Stimulated activated CD4-positive, alpha-beta T cell treated with anti-CD3 and anti-CD28 coated beads, Interleukin-1b, Interleukin-23, amount 100 ng/mL, for 24 hours (primary cell): ENCODE measurements at places on chromosomes 1 and 21.

DNA sequence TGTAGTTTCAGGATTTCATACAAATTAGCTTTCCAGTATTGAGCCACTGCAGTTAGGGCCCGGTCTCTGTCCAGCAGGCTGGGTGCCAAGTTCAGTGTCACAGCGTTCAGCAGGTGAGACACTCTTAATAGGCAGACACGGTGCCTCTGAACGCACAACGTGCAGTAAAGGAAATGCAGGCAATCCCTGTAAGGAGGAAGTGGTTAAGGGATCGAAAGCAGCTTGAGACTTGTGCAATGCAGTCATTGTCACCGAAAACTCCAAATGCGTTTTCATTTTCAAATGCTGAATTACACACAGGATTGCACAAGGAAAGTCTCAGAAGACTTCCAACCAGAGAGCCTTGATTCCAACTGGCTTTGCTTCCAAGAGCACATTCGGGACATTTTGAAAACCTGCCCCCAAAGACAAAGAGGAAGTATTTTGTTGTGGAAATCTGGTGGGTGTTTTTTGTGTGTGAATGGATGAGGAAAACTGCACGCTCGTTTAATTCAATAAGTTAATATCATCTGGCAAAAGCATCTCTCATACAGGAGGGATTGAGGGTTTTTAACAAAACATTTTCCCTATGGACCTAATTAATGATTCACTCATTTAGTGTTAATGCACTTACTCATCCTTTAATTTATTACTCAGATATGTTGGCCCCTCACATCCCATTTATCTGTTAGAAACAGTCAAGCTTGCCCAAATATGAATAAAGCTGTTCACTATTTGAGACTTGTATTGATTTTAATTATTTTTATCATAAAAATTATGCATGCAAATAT, 61.6 kb downstream of the PTGS2 start:
- no peak for DNase-seq

DNA sequence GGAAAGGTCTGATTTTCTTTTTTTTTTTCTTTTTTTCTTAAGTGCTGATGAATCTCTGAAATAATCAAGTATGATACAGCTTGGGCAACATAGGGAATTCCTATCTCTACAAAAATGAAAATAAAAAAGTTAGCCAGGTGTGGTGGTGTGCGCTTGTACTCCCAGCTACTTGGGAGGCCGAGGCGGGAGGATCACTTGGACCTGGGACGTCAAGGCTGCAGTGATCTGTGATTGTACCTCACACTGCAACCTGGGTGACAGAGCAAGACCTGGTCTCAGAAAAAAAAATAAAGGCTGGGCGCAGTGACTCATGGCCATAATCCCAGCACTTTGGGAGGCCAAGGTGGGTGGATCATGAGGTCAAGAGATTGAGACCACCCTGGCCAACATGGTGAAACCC, 6.0 kb downstream of the TRAPPC10 start:
- no peak for DNase-seq

DNA sequence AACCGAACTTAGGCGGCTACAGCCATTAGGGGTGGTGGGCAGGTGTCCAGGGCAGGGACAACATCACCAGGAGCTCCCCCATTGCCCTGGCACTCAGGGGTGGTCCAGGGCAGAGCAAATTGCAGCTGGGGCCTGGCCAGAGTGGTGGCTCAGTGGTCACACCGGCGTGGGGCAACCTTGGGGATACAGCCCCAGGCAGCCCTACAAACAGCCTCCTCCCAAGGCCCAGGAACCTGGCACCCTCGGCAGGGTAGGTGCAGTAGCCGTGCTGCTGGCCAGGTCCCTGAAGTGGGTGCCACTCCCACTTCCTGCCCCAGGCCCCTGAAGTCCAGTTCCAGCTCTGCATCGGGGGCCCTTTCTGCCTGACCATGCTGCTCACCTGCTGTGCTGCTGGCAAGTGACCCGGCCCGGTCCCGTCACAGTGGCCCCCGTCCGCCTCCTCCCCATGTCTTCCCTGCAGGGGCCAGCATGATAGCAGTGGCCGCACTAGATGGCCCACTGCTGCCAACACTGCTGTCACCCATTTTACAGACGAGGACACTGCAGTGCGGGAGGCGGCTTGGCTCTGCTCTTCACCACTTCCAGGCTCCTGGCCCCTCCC, 712.8 kb downstream of the MATN1 start:
- no peak for DNase-seq

GRCh38 chr21:16863362-16863905, 649.4 kb upstream of the CXADR start:
- no peak for DNase-seq

DNA sequence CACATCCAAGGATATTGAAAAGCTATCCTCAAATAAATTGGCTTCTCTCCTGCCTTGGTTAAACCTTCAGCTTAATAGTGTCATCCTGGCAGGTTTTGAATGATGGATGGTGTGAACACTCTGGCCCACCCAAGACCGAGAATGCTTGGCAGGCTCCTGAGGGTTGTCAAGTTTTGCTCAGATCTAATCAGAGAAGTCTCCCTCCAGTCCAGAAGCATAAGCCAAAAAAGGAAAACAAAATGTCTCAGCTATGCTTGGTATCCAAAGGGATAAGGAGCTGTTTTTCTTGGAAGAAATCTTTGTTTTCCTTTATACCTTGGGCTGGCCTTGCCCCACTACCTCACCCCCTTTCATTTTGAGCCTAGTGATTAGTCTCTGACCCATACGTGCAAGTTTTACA, 172.7 kb downstream of the CRB1 start:
- no peak for DNase-seq

- no peak for DNase-seq
Observed at GRCh38 chr1:197763307-197763706, 12.0 kb downstream of the DENND1B start.

DNA sequence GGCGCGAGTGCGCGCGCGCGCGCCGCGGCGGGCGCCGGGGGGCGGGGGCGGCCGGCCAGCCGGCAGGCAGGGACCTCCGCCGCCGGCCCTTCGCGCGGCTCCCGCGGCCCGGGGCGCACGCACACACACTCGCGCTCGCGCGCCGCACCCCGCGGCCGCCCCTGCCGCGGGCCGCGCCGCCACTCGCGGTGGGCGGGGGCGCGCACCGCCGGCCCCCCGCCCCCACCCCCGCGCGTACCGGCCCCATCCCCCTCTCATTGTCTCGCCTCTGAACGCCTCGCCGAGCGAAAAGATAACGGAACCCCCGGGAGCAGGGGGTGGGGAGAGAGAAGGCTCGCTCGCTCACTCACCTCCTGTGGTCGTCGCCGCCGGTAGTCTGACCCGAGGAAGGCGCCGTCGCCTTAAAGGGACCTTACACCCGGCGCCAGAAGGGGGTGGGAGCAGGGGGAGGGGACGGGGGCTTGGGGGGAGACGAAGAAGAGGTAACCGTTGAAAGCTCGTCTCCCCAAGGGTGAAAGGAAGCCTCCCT, 428 bp downstream of the POGZ start:
- DNase-seq: no peak

DNA sequence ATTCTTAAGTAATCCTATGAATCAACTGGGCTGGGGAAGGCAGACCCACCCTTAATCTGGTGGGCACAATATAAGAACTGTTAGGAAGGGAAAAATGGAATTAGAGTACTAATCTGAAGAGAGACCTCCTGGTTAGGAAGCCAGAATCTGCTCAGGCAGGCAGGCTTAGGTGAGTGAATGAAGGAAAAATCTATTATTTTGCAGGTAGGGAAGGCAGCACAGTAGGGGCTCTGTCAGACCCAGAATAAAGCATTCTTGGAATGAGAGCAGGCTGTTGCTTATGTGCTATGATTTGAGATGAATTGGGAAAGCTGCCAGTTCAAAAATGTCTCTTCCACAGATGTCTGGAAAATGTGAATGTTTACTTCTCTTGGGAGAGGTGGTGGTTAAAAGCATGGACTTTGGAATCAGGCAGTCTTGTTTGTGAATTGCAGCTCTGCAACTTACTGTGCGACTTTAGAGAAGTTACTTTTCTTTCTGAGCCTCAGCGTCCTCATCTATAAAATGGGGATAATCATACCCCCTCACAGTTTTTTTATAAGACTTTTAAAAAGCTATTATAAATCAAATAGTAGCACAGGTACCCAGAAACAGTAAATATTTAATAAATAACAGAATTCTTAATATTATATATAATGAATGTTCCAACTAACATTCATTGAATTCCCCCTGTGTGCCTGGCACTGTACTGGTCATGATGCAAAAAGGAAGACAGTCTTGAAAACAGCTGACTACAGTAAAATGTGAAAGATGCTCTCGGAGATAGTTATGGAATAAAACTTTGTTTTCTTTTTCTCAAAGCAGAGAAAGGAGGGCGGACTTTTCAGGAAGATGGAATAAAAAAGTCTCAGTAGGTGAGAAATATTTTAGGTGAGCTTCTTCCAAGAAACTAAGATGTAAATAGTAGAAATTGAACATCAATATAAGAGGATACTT, 15.3 kb upstream of the ZNF644 start:
- no peak for DNase-seq

DNA sequence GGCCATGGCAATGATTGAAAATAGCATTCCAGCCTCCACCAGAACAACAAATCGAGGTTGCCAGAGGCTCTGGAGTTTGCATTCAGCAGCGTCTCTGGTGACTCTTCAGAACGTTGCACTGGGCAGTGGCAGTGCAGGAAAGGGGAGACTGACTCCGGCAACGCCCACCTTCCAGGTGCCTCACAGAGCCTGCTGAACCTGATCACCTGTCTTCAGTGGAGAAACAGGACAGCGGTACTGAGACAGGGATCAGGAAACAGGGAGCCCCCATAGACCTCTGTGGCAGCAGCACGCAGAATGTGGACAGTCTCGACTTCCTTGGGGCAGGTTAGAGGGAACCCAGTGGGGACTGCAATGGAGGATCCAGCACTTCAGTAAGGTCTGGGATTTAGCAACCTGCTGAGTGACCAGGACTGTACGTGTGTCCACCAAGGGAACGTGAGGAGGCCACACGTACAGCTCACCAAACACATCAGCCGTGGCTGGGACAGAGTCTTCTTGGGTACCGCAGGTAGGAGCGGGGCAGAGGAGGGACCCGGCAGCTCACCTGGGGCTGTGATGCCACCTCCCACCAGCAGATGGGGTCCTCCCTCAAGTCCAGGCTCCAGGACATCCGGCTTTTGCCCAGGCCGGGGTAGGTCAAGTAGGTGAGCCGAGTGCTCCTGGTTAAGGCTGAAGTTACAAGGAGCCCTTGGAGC, 128.6 kb downstream of the PRDM2 start:
- DNase-seq: no peak

DNA sequence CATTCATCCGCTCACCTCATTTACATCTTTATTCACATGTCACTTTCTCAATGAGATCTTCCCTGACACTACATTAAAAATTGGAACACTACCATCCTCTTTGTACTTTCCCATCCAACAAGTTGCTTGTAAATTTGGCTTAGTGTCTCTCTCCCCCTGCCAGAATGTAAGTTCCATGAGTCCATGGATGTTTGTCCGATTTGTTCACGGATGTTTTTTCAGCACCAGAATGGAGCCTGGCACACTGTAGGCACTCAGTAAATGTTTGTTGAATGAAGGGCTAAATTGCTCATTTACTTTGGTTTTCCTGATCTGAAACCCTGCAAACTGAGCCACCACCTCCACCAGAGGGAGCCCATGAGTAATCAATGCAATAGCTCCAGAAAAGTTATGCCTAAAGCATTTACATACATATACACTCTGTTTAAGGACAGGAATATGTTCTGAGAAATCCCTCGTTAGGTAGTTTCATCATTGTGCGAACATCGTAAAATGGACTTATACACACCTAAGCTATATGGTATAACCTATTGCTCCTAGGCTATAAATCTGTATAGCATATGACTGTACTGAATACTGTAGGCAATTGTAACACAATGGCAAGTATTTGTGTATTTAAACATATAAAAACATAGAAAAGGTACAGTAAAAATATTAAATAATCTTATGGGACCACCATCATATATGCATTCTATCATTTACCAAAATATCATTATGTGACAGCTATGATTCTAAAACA, 2.8 kb upstream of the EYA3 start:
- peak; percentile 75 for DNase-seq

GRCh38 chr1:165883056-165883455, 55.6 kb downstream of the UCK2 start:
- no peak for DNase-seq

DNA sequence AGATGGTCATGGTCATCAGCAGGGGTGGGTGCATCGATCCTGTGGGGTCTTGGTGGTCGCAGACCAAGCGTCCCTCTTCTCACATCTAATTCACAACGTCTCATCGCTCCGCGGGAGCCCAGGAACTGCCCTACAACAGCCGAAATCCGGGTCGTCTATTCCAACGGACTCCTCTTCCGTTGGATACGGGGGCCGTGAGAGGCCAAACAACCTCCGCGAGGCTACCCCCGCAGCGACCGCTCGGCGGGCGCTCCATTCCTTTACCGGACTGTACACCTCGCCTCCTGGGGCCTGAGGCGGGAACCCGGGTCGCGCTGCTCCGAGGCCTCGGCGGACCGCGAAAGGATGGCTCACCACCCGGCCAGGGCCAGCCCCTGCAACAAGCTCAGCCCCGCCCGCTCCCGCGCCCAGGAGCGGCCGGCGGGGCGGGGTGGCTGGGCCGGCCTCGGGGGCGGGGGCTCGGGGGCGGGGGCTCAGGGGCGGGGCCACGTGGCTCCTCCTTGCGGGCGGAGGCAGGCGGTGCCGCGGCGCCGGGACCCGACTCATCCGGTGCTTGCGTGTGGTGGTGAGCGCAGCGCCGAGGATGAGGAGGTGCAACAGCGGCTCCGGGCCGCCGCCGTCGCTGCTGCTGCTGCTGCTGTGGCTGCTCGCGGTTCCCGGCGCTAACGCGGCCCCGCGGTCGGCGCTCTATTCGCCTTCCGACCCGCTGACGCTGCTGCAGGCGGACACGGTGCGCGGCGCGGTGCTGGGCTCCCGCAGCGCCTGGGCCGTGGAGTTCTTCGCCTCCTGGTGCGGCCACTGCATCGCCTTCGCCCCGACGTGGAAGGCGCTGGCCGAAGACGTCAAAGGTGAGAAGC, at the start of gene QSOX1:
QSOX1 (plus strand) TSS at position 545 of the 857 bp plus-strand sequence; CDS start at position 584, 39 bp downstream.
- DNase-seq: peak; percentile 74

DNA sequence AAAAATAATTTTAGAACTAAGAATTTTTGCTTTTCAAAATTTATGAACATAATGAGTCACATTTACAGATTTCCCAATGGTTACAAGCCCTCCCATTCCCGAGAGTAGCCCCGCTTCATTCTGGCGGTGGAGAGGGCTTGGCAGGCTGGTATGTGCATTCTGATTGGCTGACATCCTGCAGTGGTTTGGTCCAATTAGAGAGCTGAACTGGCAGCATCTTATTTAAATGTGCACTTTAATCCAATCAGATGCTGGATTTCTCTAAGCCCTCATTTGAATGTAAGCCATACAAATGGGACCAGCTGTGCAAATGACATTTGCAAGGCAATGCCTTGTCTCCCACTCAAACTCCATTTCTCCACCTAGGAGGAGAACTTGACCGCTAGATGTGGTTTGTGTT, 18.0 kb upstream of the TRIM17 start:
- DNase-seq: no peak

GRCh38 chr1:206982216-206982615, 12.0 kb upstream of the FCAMR start:
- peak; percentile 30 for DNase-seq

DNA sequence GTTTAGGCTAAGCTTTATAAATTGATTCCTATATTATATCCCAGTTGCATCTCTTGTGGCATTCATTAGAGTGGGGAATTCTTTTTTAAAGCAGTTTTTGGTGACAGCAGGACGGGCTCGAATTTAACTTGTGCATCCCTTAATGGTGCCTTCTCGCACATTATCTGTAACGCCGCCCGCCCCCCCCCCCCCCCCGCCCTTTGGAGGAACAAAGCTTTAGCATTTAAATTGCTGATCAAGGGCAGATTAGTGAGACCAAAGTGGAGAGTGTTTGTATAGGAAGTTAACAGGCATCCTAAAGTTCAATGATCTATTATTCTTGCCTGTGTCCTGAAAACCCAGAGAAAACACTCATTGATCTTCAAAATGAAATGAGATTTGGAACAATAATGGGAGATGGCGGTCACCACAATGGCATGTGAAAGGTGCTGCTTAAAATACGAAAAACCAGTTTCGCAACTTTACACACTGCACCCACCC, 2.2 kb downstream of the LMO4 start:
- DNase-seq: no peak
